ENCODE measurements at places on chromosomes 3 and 15.

DNA sequence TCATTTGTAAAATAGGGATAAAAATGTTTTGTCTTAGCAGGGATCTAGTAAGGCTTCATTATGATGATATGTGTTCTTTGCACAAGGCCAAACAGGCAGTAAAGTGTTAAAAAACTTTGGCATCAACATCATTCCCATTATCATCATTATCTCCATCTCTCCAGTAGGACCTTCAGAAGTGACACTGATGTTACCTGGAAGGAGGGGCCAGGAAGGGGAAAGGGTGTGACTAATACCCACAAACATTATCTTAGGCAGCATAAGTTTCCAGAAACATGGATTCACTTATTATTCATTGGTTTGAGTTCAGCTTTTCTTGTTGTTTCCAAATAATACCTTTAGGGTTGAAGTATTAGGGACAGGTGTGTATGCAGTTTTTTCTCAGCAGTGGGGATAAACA is 399.6 kb downstream of the PTPRG start:
- no peak for DNase-seq

- no peak for DNase-seq
Observed at GRCh38 chr3:4571690-4572334, 78.7 kb downstream of the ITPR1 start.

DNA sequence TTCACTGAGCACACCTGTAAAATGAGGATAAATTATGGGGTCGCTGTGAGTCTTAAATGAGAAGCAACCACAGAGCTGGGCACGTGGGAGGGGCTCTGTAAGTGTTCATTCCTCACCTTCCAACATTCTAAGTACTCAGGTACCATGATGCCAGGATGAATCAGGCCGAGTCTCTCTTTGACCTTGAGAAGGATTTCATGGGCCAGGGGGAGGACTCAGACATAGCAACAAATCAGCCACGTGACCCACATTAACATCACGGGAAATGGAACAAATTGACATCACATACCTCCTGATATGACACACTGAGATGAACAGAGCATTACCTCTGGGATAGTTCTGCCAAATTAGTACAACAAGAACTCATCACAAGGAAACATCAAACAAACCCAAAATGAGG is 35.2 kb upstream of the USP3 start:
- no peak for DNase-seq

- DNase-seq: no peak
Observed at GRCh38 chr3:187804120-187804744, 59.0 kb upstream of the BCL6 start.

GRCh38 chr3:116135457-116136085 is 309.7 kb downstream of the LSAMP start:
- DNase-seq: no peak

DNA sequence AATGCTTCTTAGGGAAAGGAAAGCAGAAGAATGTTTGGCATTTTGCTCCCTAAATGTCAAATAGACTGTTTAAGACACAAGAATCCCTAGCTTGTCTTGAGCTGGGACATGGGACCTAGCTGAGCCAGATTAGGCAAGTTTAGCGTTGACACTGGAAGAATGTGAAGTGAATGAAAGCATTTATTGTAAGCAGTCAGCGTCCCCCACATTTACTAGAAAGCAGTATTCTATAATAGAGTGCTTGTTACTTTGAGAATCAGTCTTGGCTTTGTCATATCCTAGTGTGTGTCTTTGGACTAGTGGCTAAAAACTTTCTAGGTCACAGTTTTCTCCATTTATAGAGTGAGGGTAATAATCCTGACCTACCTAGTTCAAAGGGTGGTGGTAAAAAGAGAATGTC is 161.6 kb downstream of the ADAMTSL3 start:
- no peak for DNase-seq

GRCh38 chr3:30352410-30353318 is 253.7 kb upstream of the TGFBR2 start:
- no peak for DNase-seq

DNA sequence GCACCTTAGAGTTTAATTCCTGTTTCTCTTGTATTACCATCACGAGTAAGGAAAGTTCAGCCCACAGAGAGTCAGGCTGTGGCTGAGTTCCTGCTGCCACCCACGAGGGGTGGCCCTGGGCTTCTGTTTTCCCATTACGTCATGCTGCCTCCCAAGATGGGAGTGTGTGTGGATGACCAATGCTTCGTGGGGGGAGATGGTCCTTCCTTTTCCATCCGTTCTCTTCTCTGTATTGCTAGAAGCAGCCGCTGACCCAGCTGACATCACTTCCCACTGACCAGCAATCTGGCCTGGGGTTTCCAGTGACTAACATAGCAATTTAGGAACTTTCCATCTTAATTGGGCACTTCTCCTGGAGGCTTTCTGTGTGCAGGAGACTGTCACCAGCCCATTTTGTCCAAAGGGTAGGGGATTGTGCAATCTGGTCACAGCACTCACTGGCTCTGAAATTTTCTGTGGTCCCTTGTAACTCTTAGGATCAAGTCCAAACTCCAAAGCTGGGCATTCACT is 9.3 kb downstream of the IRAK2 start:
- DNase-seq: no peak

- DNase-seq: no peak
Observed at GRCh38 chr3:33331414-33331813, 54.2 kb downstream of the FBXL2 start.

DNA sequence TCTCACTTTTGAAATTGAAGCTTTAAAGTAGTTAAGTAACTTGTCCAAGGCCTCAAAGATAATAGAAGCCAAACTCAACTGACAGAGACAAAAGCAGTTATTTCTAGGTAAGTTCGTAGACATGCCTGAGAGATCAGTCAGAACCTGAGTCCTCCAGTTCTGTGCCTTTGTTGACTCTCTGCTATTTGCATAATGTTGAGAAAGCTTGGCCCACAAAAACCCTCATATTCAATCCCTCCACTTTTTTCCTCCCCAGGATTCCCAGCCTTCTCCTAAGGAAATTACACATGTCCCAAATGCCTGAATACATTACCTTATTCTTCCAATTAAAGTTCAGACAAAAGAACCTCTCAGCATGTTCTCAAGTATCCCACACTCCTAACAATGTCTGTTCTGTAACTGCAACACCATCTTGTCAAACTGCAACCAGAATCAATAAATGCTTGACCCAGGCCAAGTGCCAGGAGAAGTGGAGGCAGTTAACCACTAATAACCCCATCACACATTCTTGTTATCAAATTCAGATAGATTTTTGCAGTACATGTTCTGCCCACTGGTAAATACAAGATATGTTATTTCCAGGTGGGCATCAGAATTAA is 217.8 kb downstream of the LRRC3B start:
- DNase-seq: no peak

- no peak for DNase-seq
Observed at GRCh38 chr3:43629741-43630140, 7.9 kb upstream of the ANO10 start.

DNA sequence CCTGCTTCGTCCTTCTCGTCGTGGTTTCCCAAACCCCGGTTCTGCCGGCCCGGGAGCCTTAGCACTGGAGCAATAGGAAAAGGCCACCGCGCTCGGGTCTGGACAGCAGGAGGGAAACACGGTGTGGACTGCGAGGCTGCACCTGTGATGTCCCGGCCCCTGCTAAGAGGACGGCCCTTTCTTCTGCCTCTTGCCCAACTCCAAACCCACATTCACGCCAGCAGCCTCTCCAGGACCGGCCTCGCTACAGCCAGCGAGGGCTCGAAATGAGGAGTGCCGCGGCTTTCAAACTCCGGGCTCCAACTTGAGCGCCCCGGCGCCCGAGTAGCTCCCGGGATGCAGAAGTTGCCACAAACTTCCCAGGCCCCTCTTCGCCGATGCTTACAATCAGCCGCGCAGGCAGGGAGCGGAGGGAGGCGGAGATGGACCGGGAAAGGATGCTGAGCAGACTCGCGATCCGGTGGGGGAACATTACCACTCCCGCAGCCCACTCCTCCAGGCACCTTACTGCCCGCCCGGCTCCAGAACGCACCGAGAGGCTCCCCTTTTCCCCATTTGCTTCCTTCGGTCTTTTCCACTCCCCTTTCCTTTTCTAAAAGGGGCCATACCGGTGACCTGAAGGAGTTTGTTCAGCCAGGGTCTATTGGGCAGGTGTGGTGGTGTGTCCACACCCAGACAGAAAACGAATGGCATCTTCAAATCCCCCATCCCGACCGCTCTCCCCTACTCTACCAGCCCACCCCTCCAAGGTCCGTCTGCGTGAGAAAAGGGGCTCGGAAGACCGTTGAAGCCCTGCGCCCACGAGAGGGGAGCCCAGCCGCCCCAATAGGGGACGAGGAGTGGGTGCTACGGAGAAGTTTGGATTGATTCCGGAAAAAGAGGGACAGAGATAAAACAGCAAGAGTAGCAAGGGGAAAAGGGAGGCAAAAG is 18.8 kb upstream of the SATB1 start:
- no peak for DNase-seq

DNA sequence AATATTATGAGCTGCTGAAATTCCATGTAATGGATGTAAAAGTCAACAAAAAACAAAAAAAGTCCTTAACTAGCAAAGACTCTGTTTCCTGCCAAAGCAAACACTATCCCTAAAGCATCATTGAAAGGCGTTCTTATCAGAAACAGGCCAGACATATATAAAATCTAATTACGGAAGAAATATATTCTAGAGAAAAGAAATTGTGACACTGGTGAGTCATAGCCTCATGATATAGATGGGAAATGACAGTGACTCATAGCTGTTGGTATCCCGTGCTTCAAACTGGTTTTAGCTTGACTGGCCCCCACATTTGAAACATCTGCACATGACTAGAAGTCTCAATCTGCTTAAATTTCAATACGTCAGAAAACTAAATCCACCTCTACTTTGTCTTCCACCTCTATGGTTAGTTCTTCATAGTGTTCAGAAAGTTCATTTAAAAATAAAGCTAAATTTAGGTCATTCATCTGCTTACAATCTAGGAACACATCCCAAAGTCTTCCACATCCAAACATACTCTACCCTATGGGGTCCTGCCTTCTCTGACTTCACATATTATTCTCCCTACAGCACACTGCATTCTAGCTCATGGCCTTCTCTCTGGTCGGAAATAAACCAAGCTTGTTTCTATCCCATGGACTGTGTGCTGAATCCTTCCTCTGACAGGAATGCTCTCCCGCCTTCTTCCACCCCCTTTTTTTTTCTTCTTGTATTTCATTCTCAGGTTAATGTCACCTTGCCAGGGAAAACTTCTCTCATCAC is 456.3 kb upstream of the ARRDC4 start:
- no peak for DNase-seq

DNA sequence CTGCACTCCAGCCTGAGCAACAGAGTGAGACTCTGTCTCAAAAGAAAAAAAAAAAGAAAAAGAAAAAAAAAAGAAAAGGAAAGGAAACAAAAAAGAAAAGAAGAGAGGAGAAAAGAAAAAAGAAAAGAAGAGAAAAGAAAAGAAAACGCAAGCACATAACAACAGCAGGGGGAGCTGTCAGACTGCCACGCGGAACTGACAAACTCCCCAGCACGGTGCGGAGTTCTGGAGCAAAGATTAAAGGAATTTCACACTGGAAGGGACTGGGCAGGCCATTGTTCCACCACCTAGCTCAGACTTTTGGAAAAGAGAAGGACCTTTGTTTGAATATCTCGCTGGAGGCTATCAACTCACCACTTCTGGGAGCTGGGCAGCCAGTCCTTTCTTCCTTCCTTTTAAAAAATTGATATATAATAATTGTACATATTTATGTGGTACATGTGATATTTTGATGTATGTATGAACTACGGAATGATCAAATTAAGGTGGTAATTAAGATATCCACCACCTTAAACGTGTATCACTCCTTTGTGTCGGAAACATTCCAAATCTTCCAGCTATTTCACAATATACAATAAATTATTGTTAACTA is 40.5 kb downstream of the DPPA2 start:
- no peak for DNase-seq

DNA sequence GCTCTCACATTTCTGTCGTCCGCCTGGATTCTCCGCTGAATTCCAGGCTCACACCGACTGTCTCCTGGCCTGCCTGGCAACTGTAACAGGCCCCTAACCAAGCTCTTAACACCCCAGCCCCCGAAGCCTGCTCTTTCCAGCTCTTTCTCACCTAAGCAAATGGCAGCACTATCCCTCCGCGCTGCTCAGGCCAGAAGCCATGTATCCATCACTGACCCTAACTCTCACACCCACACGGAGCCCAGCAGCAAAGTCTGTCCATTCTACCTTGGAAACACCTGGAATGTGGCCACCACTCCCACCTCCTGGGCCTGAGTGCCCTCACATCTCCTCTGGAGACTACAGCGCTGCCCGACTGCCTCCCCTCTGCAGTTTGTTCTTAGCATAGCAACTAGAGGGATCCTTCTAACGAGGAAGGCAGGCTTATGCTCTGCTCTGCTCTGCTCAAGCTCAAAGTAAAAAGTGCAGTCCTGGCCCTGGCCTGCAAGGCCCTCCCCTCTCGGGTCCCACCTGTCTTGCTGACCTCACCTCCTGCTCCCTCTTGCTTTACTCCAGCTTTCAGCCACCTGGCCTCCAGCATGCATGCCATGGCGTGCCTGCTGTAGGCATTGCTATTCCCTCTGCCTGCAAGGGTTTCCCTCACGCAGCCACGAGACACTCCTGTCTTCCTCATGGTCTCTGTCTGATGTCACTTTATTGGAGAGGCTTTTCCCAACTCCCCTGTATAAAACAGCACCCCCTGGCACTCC is 27.2 kb downstream of the FEM1B start:
- no peak for DNase-seq

GRCh38 chr15:100718075-100718980 is 115.9 kb downstream of the ASB7 start:
- no peak for DNase-seq

GRCh38 chr3:14832975-14833722 is 14.4 kb downstream of the FGD5 start:
- DNase-seq: no peak

- DNase-seq: no peak
Observed at GRCh38 chr15:96180087-96180748, 150.3 kb upstream of the NR2F2 start.

DNA sequence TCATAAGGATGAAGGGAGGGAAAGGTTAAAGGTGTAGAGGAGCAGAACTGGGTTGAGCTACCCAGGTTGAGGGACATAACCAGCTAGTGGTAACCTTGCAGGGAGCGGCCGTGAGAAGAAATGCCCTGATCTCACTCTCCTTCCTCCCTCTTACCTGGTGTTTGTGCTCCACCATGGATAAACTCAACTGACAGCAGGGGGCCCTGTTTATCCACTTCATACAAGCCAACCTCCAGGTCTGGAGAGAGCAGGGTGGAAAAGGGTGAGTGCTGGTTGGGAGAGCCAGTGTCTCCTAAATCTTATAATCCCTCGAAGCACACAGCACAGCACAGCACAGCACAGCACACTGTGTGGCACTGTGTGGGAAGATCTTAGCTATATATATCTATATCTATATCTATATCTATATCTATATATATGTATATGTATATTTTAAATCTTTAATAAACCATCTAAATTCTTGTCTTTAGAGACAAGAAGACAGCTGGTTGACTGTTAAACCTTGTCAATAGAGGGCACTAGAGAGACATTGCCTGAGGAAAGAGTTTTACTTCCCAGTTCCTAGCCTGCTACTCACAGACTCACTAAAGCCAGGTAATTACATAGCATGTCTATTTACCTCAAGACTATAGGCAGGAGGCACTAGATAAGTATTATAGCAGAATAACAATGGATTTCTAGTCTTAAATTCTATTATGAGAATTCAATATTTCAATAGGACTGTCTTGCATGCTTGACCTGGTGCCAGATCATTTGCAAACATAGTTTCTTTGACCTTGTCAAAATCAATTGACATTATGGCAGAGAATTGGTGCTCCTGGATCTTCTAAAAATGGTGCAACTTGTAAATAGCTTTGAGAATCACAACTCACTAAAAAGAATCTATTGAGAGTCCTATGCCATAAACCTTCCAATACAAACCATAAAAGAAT is 21.7 kb upstream of the FMN1 start:
- no peak for DNase-seq

Data from stimulated activated CD8-positive, alpha-beta memory T cell treated with anti-CD3 and anti-CD28 coated beads, Interleukin-15, amount 100 ng/mL, for 24 hours (primary cell).